ENCODE measurements at places on chromosomes 3 and 15. TPM values are rescaled to one million over a fixed set of nuclear protein-coding genes. Genes with fewer than 3 reads are reported as not detected.

CSPG4 gene
- total RNA-seq: 10.2 TPM

DNAH12 gene
- 0.16 TPM for total RNA-seq

ZKSCAN7 gene
- total RNA-seq: 2.3 TPM

NUSAP1 gene
- total RNA-seq: 4.5 TPM

SOX2 gene
- total RNA-seq: not detected

GADL1 gene
- total RNA-seq: 0.35 TPM

AHSG gene
- total RNA-seq: not detected

CCR8 gene
- total RNA-seq: not detected

GOLGA8Q gene
- 4.4 TPM for total RNA-seq

AADACL2 gene
- total RNA-seq: not detected

ACKR2 gene
- 1.2 TPM for total RNA-seq

LRRN1 gene
- total RNA-seq: 0.12 TPM

GRCh38 chr3:16406579-16406978 is 106.9 kb downstream of the RFTN1 start:
- no peak for DNase-seq
- H3K4me1 ChIP-seq: peaks cover 3% of the 10 kb centered on the region

- peaks cover 22% of the 10 kb centered on the region for H3K36me3 ChIP-seq
- peak overlapping the region; percentile 78 for H3K27ac ChIP-seq
- H3K4me3 ChIP-seq: no peak overlapping the region
- no peaks in the 10 kb centered on the region for H3K27me3 ChIP-seq
- H3K4me1 ChIP-seq: peaks cover 25% of the 10 kb centered on the region
- DNase-seq: no peak
Measured at GRCh38 chr15:41940441-41940857, 31.9 kb downstream of the EHD4 start.

DNA sequence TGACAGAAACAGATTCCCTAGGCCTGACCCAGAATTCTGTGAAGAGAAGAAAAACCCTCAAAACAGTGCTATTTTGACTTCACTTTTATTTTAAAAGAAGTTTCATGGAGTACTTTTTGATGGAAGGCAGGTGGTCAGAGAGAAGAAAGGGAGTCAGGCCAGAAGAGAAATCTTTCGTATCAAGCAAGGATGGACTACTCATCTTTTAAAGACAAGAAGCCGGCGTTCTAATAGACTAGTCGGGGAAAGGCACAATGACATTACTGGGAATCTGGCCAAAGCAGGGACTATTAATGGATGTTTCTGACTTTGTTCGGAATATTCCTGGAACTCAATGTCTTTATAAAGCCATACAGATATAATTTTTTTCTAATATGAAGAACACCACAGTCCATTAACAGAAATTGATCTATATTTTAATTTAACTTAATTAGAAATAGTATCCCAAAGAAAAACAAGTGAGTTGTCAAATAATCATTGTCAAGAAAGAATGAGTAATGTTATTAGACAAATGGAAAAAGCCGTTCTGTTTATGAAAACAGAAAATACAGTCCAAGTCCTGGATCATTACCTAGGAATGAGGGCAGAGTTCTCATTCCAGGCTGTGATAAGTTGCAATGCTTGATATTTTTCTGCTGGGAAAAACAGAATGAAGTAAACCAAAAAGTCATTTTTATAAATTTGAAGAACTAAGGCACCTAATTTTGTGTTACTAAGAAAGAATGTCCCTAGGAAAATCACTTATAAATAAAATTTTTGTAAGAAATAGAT is 23.7 kb upstream of the PCOLCE2 start:
- no peaks in the 10 kb centered on the region for H3K36me3 ChIP-seq
- peak overlapping the region; percentile 77 for H3K27ac ChIP-seq
- no peaks in the 10 kb centered on the region for H3K27me3 ChIP-seq

GRCh38 chr15:86231864-86232721 is 152.4 kb downstream of the AGBL1 start:
- no peak overlapping the region for H3K4me3 ChIP-seq
- no peak for DNase-seq
- H3K4me1 ChIP-seq: peaks cover 4% of the 10 kb centered on the region
- H3K36me3 ChIP-seq: no peaks in the 10 kb centered on the region
- no peak overlapping the region for H3K27ac ChIP-seq

DNA sequence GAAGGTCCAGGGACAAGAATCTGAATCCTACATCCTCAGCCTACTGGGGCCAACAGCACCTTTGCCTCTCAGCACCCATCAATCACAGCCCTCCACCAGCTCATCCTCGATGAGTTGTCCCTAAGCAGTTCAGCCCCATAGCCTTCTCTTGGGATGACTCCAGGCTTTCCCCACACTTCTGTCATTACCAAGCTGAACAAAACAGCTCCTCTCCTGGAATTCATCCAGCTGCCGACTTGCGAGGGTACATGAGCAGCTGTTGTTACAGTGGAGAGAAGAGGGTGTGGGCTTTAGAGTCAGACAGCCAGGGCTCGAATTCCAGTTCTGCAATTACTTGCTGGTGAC is 69.0 kb upstream of the THBS1 start:
- no peaks in the 10 kb centered on the region for H3K27me3 ChIP-seq
- peaks cover 7% of the 10 kb centered on the region for H3K4me1 ChIP-seq
- no peak for DNase-seq
- no peak overlapping the region for H3K4me3 ChIP-seq
- peak overlapping the region; percentile 64 for H3K27ac ChIP-seq

DNA sequence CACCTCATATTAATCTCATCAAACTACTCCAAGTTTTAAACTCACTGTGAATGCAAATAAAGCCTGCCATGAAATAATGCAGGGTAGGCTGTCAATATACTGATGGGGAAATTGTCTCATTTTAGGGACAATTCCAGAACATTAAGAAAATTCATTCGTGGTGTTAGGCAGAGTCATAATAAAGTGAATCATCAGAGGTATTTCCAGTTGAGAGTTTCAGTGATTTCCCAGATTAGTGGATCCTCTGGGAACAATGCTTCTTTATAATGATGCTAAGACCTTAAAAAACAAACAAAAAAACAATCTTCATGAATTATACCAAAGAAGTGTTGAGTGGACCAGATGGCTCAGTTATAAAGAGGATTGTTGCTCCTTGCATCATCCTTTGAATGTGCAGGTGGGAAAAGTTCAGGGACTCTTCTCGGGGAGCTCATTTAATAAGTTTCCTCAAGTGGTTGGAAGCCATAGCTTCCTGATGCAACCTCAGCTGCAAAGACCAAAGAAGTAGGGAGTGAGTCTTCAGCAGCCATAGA is 360.9 kb upstream of the TRIM42 start:
- no peak for DNase-seq
- no peaks in the 10 kb centered on the region for H3K4me1 ChIP-seq
- H3K27me3 ChIP-seq: no peaks in the 10 kb centered on the region
- no peaks in the 10 kb centered on the region for H3K36me3 ChIP-seq
- H3K4me3 ChIP-seq: no peak overlapping the region
- no peak overlapping the region for H3K27ac ChIP-seq

GRCh38 chr3:111761309-111761795 is 97.7 kb upstream of the PHLDB2 start:
- H3K4me1 ChIP-seq: peaks cover 4% of the 10 kb centered on the region
- H3K4me3 ChIP-seq: no peak overlapping the region
- H3K36me3 ChIP-seq: no peaks in the 10 kb centered on the region
- no peaks in the 10 kb centered on the region for H3K27me3 ChIP-seq
- H3K27ac ChIP-seq: peak overlapping the region; percentile 16

DNA sequence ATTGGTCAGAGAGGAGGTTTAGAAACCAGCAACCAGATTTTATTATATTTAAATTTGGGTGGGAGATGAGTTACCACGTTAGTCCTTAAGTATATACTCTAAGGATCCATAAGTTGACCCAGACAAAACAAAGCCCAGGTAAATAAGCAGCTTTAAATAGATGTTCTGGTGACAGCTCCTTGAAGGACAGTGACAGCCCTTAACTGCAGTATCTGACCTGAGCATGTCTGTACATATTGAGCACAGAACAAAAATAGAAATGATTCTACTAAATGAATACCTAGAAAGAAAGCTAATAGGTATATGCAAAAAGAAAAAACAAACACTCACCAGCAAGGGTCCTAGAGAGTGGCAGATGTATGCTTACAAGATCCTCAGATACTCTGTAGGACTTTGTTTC is 63.0 kb downstream of the UBR1 start:
- no peak for DNase-seq
- no peaks in the 10 kb centered on the region for H3K4me1 ChIP-seq
- peaks cover 55% of the 10 kb centered on the region for H3K36me3 ChIP-seq
- H3K4me3 ChIP-seq: no peak overlapping the region

- H3K27ac ChIP-seq: no peak overlapping the region
- no peaks in the 10 kb centered on the region for H3K27me3 ChIP-seq
- peaks cover 7% of the 10 kb centered on the region for H3K4me1 ChIP-seq
- H3K36me3 ChIP-seq: peaks cover 5% of the 10 kb centered on the region
- DNase-seq: no peak
Measured at GRCh38 chr3:146093896-146094295, 67.1 kb downstream of the PLOD2 start.

GRCh38 chr3:44970926-44971490 is 5.0 kb downstream of the ZDHHC3 start:
- H3K4me3 ChIP-seq: no peak overlapping the region
- no peak overlapping the region for H3K27ac ChIP-seq
- no peak for DNase-seq
- peaks cover 39% of the 10 kb centered on the region for H3K4me1 ChIP-seq

GRCh38 chr3:38644016-38644661 is 5.3 kb downstream of the SCN5A start:
- H3K27ac ChIP-seq: peak overlapping the region; percentile 48
- DNase-seq: no peak
- H3K36me3 ChIP-seq: no peaks in the 10 kb centered on the region

DNA sequence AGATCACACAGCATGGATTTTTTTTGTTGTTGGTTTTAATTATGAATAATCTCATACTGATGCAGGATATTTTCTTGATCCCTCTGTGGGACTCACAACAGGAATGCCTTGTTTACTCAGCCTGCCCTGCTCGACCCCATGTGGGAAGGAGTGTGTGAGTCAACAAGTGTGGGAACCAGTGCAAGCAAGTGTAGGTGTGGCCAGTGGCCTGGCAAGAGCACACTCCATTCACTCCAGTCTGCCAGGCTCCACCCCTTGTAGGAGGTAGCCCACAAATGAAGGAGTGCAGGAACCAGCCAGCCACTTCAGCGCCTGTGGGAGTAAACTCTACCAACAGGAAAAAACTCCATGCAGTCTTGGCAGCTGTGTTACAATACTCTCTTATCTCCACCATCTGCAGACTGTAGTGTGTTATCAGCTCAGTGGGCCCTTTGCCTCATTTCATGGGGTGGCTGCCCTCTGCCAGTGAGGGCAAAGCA is 393.6 kb downstream of the OTOL1 start:
- H3K27me3 ChIP-seq: no peaks in the 10 kb centered on the region
- no peaks in the 10 kb centered on the region for H3K4me1 ChIP-seq
- no peak for DNase-seq
- H3K27ac ChIP-seq: no peak overlapping the region

DNA sequence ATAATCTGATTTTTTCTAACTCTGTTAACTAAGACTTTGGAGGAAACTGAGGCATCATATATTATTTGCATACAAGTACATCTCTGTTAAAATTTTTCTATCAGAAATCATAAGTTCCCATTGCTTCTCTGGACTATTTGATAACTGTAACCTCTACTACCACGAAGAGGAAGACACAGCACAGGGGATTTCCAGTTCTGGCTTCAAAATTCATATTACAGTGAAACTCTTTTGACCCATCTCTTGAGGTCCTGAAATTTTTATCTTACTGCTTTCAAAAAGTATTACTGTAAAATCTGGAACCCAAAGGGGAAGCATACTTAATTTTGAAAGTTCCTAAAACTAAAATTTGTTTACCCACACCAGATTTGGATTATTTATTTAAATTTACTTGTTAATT is 4.2 kb downstream of the PLSCR1 start:
- H3K4me1 ChIP-seq: no peaks in the 10 kb centered on the region
- H3K36me3 ChIP-seq: no peaks in the 10 kb centered on the region
- DNase-seq: no peak
- H3K27ac ChIP-seq: no peak overlapping the region

DNA sequence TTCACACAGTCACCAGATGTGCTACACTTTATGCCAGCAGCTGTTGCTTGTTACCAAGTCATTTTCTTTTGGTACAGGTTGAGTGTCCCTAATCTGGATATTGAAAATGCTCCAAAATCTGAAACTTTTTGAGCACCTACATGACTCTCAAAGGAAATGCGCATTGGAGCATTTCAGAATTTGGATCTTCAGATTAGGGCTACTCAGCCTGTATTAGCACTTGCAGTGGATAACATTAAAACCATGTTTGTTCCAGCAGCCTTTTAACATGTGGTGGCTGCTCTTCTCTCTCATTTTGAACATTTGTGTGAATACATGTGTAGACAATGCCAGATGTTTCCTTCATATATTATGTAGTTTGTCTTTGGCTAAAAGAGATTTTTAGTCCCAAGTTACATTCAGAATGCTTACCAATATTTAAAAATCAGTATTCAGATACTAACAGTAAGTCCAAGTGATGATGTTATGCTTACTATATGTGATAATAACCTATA is 230.9 kb upstream of the UBE2E1 start:
- no peaks in the 10 kb centered on the region for H3K4me1 ChIP-seq
- no peak overlapping the region for H3K4me3 ChIP-seq
- no peaks in the 10 kb centered on the region for H3K27me3 ChIP-seq

- H3K4me3 ChIP-seq: no peak overlapping the region
- H3K27ac ChIP-seq: peak overlapping the region; percentile 31
- DNase-seq: no peak
- no peaks in the 10 kb centered on the region for H3K27me3 ChIP-seq
Measured at GRCh38 chr15:85598718-85599398, 195.9 kb downstream of the KLHL25 start.

- no peak for DNase-seq
- no peak overlapping the region for H3K4me3 ChIP-seq
- H3K36me3 ChIP-seq: peaks cover 74% of the 10 kb centered on the region
Measured at GRCh38 chr15:52378746-52379394, 83.3 kb upstream of the MYO5C start.

GRCh38 chr15:68421798-68422402 is 10.1 kb downstream of the ITGA11 start:
- DNase-seq: no peak
- H3K27me3 ChIP-seq: no peaks in the 10 kb centered on the region
- no peak overlapping the region for H3K27ac ChIP-seq
- H3K4me1 ChIP-seq: peaks cover 10% of the 10 kb centered on the region

GRCh38 chr3:65953881-65954733 is 84.6 kb downstream of the MAGI1 start:
- H3K27me3 ChIP-seq: no peaks in the 10 kb centered on the region
- no peaks in the 10 kb centered on the region for H3K36me3 ChIP-seq
- peak overlapping the region; percentile 67 for H3K27ac ChIP-seq
- H3K4me1 ChIP-seq: peaks cover 43% of the 10 kb centered on the region

- no peak for DNase-seq
- H3K27ac ChIP-seq: peak overlapping the region; percentile 69
- H3K4me1 ChIP-seq: peaks cover 3% of the 10 kb centered on the region
- no peaks in the 10 kb centered on the region for H3K27me3 ChIP-seq
- no peak overlapping the region for H3K4me3 ChIP-seq
Measured at GRCh38 chr3:45112939-45113338, 33.2 kb downstream of the CDCP1 start.

Data from heart right ventricle (tissue), 16 donors.